ENCODE measurements at places on chromosomes 13 and 19.

DNA sequence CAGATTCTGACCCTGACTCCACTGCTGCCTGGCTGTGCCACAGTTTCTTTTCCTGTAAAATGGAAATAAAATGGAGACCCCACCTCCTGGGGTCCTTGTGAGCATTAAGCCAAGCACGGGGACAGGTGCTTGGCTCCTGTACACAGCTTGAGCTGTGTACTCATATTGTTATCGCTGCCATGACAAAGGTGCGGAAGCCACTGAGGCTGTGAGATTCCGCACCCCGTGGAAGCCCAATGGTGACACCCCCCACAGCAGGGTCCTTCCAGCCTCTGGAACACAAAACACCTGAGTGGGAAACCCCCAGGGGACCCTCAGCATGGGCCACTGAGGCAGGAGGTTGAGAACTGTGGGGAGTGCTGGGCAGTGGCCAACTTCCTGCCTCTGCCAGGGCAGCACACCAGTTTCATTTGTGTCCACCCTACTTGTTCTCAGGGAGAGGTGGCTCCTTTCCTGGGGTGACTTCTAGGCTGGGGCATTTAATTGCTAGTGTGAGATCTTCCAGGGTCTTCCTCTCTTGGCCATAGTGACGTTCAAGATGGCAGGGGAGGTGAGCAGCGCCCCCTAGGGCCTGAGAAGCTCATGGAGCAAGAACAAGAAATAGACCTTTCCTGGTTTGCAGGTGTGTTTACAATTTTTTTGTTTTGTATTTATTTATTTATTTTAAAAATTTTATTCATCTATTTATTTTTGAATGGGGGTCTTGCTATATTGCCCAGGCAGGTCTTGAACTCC is 5.4 kb upstream of the JSRP1 start:
- peak; percentile 46 for DNase-seq

- no peak for DNase-seq
These were observed 118.9 kb downstream of the KL start for GRCh38 chr13:33135097-33135496.

- DNase-seq: no peak
These were observed 43.8 kb downstream of the DCT start for GRCh38 chr13:94435604-94436226.

DNA sequence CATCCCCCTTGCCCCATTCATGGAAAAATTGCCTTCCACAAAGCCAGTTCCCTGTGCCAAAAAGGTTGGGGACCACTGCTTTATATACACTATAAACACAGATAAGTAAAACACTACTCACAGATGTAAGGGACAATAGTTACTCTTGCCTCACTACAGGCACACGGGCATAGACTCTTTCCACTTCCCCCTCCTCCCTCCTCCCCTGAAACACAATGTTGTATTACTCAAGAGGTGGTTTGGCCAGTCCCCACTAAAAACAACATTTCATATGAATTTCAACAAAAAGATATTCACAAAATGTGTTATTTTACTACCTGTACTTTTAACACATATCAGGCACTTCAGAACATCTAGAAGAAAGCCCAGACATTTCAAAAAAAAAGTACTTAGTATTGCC is 45.1 kb downstream of the EPSTI1 start:
- DNase-seq: no peak

DNA sequence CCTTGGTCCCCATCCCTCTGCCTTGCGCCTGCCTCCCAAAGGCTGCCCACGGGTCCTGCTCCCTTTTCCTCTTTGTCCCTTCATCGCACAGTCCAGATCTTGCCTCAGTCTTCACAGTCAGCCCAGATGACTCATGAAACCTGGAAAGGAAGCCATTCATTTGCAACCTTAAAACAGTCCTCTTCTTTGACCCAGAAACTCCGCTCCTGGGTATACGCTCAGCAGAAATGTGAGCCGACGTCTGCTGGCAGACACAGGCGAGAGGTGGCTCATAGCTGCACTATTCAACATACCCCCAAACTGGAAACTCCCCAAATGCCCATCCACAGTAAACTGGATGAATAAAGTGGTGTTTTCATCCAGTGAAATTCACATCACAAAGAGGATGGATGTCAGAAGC is 13.6 kb upstream of the PEPD start:
- DNase-seq: no peak

GRCh38 chr13:24161980-24162525 is 1.5 kb downstream of the SPATA13 start:
- DNase-seq: no peak

DNA sequence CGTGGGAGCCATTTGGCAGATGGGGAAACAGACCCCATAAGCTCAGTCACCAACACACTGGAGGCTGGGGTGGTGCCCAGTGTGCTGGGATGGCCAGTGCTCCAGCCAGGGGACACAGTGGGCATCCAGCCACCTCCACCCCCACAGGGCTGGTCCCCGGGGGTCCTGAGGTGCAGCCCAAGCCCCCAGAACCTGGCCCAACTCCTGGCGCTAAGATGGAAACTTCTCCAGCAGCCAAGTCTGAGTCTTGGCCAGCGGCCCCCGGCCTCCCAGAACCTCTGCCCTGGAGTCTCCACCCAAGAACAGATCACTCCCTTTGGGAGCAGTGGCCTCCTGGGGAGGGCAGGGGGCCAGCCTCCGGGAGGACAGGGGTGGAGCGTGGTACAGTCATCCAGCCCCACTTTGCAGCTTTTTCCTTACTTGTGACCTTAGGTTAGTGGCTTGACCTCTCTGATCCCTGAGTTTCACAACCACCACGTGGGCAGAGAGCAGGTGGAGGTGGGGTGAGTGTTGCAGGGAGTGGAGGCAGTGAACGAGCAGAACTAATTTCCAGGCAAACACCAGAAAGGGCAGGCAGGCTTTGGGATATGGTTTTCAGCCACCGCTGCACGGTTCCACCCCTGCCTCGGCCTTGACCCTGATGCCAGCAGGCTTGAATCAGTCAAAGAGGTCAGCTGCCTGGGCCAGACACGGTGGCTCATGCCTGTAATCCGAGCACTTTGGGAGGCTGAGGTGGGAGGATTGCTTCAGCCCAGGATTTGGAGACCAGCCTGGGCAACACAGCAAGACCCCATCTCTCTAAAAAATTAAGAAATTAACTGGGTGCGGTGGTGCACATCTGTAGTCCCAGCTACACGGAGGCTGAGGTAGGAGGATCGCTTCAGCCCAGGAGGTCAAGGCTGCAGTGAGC is 4.3 kb upstream of the NRTN start:
- no peak for DNase-seq

- DNase-seq: no peak
These were observed 99.7 kb downstream of the STARD13 start for GRCh38 chr13:33185853-33186252.

DNA sequence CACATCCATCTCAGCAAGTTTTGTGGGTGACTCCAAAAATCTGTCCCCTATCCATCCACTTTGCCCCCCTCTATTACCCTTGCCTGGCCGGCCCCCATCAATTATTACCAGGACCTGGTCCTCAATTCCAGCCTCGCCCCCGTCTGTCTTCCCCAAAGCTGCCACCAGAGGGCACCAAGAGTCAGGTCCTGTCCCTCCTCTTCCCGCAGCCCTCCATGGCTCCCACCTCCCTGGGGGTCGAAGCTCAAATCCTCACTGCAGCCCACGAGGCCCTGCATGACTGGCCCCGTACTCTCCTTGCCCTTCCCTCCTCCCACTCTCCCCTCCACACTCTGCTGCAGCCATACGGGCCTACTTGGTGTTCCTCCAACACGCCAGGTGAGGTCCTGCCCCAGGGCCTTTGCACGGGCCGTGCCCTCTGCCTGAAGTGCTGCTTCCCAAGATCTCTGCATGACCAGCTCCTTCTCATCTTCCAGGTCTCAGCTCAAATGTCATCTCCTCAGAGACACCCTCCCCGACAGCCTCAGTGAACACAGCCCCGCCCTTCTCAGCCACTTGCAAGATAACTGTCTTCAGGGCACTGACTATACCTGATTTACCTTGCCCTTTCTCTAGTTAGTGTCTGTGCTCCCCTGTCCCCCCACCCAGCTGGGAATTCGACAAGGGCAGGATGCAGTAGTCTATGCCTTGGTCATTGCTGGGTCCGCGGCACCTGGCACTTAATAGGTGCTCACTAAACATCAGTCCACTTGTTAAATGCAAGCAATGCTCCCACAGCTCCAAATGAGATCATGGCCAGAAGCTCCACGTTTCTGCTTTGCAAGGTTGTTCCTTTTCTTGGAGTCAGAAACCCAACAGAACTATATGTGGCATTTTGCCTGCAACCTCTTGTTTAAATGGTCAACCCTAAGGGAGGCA is 16.8 kb upstream of the SEMA6B start:
- DNase-seq: peak; percentile 65

Measured in activated T-cell treated with anti-CD3 and anti-CD28 coated beads for 1 hour (primary cell).